ENCODE measurements at places on chromosomes 4 and X.

DNA sequence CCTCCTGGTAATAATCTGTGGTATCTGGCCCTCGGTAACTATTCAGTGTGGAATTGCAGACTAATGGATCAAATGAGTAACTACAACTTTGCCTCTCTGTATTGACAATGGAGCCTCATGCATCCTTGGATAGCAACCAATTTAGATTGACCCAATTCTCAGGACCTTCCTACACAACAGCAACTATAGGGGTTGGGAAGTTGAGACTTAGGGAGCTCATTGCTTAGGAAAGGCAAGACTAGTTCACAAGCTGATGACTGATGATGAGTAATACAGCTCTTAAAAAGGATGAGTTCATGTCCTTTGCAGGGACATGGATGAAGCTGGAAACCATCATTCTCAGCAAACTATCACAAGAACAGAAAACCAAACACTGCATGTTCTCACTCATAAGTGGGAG is 47.5 kb upstream of the KLHL13 start:
- DNase-seq, result no peak

DNA sequence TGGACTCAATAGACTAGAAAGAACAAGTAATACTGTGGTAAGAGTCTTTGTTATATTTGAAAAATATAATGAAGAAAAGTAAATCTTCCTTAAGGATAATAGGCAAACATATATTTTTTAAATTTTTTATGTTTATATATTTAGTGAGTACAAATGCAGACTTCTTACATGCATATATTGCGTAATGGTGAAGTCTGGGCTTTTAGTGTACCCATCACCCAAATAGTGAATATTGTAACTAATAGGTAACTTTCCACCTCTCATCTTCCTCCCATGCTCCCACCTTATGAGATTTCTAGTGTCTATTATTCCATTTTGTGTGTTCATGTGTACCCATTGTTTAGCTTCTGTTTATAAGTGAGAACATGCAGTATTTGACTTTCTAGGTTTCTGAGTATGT is 711.2 kb upstream of the NDST4 start:
- DNase-seq, result no peak

- peak; percentile 10 for DNase-seq
Measured at GRCh38 chr4:113146876-113147358, 97.5 kb downstream of the ANK2 start.

GRCh38 chr4:48670587-48670986 is 109.5 kb downstream of the FRYL start:
- no peak for DNase-seq

DNA sequence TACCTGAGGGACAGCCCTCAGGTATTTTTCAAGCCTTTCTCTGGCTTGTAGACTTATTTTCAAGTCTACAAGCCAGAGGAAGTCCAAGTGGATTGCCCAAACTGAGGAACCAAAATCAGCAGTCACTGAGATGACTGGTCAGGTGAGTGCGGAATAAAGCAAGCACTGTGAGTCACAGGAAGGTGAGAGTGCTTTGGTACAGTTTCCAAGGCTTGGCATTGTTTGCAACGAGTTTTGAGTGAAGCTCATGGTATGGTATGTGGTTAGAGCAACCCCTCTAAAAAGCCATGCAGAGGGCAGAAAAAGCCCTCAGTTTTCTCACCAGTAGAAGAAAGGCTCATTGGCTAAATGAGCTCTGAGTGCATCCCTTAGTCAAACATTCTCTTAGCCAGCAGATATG is 112.8 kb upstream of the EOLA2 start:
- no peak for DNase-seq

DNA sequence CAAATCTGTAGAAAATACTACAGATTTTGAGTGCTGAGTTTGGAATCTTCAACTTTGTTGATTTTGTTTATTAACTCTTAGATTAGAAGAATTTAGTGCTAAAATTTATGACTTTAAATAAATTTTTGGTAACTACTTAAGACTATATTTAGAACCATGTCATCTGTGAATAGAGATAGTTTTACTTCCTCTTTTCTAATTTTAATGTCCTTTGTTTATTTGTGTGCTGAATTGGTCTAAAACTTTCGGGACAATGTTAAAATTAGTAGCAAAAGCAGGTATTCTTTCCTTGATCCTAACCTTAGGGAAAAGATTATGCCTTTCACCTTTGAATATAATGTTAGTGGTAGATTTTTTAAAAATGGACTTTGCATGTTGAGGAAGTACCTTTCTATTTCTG is 119.7 kb upstream of the CXorf51A start:
- no peak for DNase-seq

Data from NCI-H526 (cell line).